ENCODE measurements at places on chromosomes 12 and 14. TPM values are rescaled to one million over a fixed set of nuclear protein-coding genes. Genes with fewer than 3 reads are reported as not detected.

GRCh38 chr14:23130871-23131270 lies 11.8 kb upstream of the CEBPE start:
- ATAC-seq, result no peak

DNA sequence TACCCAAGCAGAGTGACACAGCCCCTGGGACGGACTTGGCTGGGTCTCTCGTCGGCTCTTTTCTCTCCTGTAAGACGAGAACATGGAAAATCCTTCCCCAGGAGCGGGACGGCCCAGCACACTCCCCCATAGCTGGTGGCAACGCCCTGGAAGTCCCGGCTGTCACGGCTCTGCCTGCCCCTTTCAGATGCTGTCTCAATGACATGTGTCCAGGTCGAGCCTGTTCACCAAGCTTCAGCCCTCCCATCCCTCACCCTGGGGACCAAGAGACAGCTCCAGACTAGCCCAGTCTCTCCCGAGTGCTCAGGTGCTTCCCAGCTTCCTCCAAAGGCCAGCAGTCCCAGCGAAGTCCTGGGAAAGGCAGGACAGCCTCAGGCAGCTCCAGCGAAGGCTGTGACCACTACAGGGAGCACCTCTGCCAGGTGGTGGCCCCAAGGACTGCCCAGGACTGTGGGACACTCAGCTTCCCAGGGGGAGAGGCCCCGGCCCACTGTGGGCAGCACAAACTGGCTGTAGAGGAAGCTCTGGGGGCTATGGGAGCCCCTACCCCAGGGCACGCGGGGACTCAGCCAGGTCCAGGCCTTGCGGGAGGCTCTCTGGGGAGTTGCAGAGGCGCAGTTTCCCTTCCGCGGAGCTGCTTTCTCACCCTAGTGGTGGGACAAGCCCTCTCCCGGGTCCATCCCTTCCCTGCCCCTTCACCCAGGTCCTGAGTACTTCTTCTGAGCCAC lies 33.6 kb downstream of the TNFAIP2 start:
- peak; percentile 68 for ATAC-seq

Gene OR8S1
- 0.71 TPM for total RNA-seq

Gene YBX3
- 380 TPM for total RNA-seq

Gene TSPAN19
- 2.5 TPM for total RNA-seq
